Activated CD4-positive, alpha-beta T cell treated with anti-CD3 and anti-CD28 coated beads, Interleukin-2, amount 10 ng/mL, durations not matched to agents 24 days and 14 days (primary cell): ENCODE measurements at places on chromosomes 5 and 9. TPM values are rescaled to one million over a fixed set of nuclear protein-coding genes. Genes with fewer than 3 reads are reported as not detected.

- no peak for DNase-seq
These were observed 1.1 kb downstream of the HTR1A start for GRCh38 chr5:63961125-63961597.

- no peak for DNase-seq
These were observed 434.0 kb downstream of the GADD45G start for GRCh38 chr9:90038763-90039162.

GRCh38 chr5:107739661-107740060 is 68.9 kb upstream of the EFNA5 start:
- DNase-seq, result no peak

GRCh38 chr9:137762414-137763061 is 115.0 kb upstream of the CACNA1B start:
- no peak for DNase-seq

DNA sequence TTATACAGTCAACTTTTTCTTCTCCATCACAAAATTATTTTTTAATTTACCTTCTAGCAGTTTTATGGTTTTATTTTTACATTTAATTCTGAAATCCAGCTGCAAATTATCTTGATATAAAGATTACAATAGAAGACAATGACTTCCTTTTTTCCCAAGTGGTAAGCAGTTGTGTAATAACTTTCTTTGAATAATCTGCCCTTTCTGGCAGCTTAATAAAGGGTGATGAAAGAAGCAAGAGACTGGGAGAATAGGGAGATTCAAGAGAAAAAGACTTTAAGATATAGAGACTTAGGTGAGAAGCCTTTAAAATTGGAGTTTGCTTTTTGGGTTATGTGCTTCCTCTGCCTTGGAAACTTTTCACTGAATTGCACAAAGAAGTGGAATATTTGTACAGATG is 100.4 kb upstream of the FREM1 start:
- DNase-seq, result no peak

DNA sequence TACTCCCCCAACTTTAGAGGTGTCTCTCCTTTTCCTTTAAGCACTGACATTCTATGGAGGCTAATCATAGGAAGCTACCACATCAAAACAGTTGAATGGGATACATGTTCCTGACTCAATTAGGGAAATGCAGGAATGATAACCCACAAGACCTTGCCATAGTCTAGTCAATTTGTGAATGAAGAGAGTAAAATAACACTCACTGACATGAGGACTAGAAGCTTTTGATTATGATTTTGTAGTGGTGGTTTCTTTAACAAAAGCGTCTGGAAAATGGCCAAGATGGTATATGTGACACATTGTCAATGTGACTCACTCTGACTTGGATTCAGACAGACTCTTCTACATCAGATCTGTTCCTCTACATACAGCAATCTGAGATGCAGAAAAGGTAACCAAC is 13.7 kb upstream of the PRELID2 start:
- no peak for DNase-seq

- no peak for DNase-seq
These were observed 67.5 kb upstream of the S1PR3 start for GRCh38 chr9:88923653-88924288.

DNA sequence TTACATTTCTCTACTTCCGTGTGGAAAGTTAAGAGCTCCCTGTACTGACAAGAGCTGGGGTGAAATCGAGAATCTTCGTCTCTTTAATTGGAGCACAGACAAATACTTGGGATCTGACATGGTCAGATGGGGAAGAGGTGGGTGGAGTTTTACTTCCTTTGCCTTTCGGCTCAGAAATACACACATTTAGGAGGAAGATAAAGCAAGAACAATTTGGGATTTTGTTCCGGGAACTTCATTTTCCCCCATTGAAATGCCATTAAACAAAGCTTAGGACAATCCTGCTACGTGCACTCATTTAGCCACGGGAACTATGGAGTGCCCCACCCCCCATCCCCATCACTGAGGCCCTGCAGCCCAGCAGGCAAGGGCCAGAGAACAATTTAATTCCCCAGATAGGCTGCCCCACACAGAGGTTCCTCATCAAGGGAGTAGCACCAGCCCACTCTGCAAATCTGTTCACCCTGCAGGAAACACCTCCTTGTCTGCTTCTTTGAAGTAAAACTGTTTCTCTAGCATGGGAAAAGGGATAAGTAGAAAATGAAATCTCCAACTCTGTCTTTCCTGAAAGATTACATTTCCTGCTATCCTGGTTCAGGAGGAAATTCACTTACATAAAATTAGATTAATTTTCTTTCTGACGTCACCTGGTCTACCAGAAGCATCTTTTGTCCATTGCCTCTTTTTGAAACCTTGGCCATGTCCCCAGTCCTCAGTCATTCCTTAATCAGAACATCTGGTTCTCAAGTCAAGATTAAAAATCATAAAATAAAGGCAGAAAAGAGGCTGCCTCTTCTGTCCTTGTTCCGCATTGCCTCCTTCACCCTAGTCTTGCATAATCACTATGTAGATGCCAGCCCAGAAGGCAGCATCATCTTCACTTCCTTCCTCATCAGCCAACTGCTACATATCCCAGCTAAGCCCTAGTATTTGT is 206.4 kb downstream of the ENC1 start:
- no peak for DNase-seq

- no peak for DNase-seq
These were observed 102.1 kb downstream of the EGFLAM start for GRCh38 chr5:38360323-38361061.

DNA sequence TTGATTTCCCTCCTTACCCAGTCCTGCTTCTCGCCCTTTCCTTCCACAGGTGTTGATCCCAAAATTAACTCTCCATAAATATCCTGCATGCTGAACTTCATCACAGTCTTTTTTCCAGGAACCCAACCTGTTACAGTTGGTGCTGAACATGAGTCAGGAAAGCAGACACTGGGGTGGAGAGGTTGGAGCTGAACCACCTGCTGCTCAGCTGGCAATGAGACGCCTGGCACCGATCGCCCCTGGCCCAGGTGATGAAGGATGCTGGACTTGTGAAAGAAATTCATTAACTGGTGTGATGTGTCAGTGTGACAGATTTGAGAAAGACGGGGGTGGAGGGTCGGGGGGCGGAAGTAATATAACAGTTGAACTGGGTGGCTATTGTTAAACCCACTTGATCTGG is 30.6 kb downstream of the CPLX2 start:
- no peak for DNase-seq

DNA sequence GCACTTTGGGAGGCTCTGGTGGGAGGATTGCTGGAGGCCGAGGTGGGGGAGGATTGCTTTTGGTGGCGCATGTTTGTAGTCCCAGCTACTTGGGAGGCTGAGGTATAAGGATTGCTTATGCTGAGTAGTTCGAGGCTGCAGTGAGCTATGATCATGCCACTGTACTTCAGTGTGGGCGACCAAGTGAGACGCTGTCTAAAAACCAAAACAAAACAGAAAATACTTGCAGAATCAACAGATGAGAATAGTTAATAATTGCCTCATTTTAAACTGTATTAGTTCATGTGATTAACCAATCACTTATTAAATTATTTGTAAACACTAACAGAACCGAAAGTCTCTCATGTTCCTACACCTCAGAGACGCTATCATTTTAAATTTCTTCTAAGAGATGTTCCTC is 118.1 kb downstream of the CCDC171 start:
- no peak for DNase-seq

DNA sequence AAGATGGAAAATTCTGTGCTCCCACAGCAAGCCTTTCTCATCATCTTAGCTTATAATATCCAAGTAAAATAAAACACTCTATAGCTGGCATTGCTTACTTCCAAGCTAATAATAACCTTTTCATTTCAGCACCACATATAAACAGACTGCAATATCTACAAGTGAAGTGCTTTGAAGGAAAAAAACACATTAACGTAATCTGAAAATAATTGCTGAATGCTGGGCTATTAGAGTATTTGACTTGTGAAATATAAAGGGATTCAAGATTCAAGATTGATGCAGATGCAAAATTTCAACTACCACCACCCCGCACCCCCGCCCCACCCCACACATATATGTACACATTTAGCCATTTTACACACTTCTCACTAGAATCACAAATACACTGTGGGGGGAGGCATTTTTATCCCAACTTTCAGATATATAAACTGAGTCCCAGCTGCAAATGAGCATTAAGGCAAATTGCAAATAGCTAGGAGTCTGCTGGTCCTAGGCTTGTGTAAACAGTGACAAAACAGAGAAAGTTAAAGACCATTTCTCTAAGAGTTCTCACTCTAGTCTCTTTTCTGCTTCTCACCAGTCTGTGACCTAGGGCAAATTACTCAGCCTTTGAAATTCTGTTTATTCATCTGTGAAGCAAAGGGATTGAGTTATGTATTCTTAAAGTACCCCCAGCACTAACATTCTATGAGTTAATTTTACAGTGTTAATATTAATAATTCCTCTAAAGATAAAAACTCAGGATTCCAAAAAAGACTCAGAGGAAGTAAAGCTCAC is 489.4 kb downstream of the PRELID2 start:
- no peak for DNase-seq

DNA sequence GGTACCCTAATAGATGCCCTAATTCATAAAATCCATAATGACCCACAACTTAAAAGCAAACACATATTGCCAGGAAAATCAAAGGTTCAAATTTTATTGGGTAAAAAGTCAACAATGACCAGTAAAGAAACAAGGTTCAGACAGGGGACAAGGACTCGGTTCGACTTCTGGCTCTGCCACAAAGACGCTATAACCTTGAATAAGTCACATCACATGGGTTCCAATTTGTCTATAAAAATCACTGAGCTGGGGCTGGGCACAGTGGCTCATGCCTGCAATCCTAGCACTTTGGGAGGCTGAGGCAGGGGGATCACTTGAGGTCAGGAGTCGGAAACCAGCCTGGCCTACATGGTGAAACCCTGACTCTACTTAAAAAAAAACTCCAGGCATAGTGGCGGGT is 80.5 kb downstream of the SERINC5 start:
- DNase-seq, result no peak

DNA sequence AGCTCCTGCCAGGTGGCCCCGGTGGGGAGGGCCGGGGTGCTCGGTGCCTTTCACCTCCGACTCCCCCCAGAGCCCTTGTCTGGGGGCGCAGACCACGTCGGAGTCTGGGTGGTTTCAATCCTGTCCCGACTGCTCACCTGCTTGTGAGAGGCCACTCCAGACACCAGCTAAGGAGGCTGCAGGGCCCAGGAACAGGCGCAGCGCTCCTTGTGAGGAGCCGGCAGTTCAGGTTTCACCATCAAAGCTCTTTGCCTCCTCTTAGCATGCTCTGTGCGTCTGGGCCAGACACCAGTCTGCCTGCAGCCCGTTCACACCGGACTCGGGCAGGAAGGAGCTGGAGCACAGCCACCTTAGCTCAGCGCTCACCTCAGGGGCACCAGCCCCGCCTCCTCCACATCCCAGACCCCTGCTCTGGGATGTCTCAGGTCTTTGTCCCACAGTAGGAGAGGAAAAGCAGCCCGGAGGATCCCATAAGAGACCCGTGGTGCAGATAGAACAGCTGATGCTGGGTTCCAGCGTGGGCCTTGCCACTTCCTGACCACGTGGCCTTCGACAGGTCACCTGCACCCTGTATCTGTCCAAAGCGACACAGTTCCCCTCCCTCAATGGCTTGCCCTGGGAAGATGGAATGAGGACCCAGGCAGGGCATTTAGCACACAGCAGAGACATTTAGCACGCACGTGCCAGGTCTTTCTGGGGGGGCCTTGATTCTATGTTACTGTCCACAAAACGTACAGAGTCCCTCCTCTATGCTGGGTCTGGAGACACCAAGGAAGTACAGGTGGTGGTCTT is 106.2 kb upstream of the LMX1B start:
- no peak for DNase-seq

- no peak for DNase-seq
These were observed 38.7 kb upstream of the RAB3C start for GRCh38 chr5:58544195-58544594.

- peak; percentile 80 for DNase-seq
These were observed 397.1 kb downstream of the MAN2A1 start for GRCh38 chr5:110086658-110087388.

CCL27 gene
- total RNA-seq, result 0.52 and 0.70 TPM in 2 replicates

ANKRD20A1 gene
- total RNA-seq, result 1.1 and 1.2 TPM in 2 replicates

KLF4 gene
- total RNA-seq, result 1.0 and 1.2 TPM in 2 replicates

GPR150 gene
- total RNA-seq, result 0.33 and 0.56 TPM in 2 replicates

QRFP gene
- total RNA-seq, result not detected in 2 replicates
